ENCODE measurements at places on chromosomes 4 and X.
A peak's percentile ranks its signal among the peaks of the same experiment; 100 is the strongest.

DNA sequence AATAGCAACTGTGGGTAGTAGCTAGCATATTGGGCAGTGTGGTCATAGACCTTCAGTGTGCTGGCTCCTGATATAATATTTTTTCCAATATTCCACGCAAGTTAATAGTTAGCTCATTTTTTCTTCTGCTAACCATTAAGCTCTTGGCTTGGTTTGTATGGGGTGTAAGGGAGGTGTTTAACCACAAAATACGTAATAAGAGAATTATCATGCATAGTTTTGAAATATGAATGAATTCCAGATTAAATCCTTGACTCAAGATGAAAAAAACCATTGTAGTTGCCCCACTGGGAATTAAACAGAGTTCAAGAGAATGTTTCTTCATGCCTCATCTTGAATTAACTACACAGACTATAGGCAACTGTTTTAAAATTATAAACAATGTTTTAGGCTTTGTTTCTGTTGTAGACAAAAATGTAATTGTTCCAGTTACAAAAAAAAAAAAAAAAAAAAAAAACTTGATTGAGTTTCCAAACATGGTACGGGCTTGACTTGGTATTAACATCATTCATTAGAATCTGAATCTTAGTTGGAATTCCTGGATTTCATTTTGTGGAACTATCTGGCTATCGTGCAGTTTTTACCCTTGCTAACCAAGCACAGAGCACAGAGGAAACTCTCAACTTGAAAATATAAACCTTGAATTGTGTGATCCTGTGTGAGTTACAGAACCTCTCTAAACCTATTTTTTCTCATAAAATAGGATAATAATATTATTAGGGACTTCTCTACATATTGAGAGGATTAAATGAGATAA, 28.4 kb downstream of the CXCL1 start:
- peak; percentile 97 for DNase-seq

DNA sequence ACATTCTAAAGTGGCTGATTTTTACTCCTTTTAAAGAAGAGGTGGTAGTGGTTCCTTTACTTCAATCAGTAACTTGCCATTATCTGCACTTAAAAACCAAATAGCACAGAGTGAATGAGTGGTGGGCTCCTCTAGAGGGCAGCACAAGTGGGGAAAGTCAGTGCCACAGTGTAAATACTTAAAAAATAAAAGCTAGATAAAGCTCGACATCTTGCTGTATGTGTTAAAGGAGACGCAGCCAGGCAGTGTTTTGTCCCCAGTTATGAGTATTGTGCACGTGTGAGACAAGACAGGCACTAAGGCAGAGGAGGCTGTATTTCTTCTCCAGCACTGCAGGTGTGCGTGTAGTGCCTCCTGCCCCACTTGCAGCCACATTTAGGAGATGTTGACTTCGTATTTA, 24.6 kb downstream of the NAP1L5 start:
- peak; percentile 34 for DNase-seq

DNA sequence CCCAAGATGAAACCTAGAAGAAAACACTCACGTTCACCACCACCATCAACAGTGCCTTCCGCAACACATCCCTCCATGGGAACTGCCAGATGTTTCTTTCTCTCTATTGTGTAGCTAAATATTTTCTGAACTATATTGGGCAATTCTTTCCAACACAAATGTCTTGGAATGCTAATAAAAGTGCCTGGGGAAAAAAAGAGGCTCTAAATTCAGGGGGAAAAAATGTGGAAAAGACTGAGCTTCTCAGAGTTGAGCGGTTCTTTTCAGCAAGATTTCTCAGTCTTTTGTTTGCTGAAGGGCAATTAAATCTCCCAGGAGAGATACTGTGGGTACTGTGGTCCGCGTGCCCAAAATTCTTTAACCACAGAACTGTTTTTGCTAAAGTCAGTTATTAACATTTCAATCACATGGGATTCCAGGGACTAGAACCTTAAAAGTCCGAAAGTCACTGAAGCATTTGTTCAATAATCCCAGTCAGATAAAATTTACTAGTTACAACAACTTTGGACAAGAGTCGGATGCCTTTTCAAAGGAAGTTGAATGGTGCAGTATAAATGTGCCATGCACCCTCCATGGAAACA, 51.9 kb upstream of the DHRSX start:
- peak; percentile 89 for DNase-seq

DNA sequence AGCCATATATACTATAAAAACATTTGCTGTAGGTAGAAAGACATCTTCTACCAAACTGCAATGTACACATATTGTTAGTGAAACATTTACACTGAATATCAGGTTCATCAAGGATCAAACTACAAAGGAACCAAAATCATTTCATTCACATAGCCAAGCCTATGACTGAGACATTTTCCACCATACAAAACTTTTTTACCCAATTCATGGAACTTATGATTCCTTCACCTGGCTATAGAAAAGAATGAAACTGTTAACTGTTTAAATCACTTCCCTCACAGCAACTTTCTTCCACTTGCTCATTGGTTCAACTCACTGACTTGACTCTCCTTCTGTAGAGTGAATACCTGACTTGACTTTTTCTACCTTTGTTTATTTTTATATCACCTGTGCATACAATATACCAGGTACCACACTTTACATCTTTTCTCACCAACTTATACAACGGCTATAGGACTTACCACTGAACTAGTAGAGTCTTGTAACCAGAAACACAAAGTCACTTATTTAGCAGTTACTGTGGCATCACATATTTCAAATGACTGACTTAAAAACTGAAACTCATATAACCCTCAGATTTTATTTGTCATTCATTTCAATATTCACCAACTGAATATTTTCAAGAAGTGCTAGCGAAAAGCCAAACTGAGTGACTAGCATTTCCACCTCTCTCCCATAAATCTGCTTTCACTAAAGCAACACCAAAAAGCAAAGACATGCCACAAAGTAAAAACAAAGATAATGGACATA, 30.9 kb downstream of the CAMK2D start:
- DNase-seq, result no peak

DNA sequence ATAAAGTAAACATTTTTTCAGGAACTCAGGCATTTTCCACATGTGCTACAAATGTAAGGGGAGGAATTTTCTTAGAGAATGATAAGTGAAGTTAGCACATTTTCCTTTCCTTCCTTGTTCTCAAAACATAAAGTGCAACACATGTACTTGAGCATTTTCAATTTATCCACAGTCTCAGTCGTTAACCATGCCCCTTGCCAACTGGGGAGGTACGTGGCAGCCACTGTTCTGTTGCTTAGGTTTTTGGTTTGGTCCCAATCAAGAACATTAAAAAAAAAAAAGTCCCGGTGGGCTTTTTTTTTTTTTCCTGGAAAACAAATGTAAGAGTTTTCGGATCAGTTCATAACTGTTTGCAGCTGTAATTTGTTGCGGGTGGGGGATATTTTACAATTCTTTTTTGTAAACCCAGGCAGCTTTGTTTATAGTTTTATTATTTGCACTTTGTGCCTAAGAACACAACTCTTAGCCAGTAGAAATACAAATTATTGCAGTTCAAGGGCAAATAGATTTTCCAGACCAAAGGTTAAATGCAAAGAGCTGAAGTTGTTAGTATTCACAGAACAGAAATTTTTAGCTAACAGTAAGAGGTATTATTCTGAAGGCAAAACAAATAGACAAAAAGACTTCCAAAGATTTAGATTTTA, 112.1 kb upstream of the NAP1L5 start:
- DNase-seq, result no peak

DNA sequence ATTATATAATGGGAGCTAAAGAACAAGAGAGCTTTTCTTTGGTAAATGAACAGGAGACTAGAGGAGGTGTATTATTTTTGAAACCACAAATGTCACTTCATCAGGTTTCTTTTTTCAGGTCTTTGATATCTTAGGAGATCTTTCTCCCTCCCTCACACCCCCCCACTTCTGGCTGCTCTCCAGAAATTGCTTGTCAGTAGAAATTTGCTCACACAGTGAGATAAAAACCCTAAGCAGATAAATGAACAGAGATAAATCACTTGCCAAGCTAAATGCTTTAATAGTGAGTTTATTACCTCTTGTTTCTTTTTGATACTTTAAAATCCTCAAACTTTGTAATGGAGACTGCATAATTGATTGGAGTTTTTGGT, 421.2 kb upstream of the TENM3 start:
- DNase-seq, result peak; percentile 34

GRCh38 chr4:152352622-152353116, 183.2 kb downstream of the FBXW7 start:
- DNase-seq, result peak; percentile 96

- peak; percentile 59 for DNase-seq
Measured at GRCh38 chr4:77734928-77735327, 84.2 kb downstream of the CNOT6L start.

DNA sequence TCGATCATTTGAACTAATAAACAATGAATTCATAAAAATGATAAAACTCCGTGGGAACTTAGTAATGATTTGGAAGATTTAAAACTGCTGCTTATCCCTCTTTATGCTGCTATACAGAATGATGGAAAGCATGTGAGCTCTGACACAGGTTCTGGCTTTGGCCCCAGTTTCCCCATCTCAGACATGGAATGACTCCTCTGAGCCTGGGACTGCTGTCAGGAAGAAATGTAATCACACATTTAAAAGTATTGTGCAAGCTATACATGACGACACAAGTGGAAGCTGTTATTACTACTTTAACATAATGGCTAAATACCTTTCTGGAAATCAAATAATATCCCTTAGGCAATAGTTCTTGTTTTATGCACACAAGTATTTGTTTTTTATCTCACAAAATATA, 161.7 kb downstream of the DCHS2 start:
- DNase-seq, result peak; percentile 81

DNA sequence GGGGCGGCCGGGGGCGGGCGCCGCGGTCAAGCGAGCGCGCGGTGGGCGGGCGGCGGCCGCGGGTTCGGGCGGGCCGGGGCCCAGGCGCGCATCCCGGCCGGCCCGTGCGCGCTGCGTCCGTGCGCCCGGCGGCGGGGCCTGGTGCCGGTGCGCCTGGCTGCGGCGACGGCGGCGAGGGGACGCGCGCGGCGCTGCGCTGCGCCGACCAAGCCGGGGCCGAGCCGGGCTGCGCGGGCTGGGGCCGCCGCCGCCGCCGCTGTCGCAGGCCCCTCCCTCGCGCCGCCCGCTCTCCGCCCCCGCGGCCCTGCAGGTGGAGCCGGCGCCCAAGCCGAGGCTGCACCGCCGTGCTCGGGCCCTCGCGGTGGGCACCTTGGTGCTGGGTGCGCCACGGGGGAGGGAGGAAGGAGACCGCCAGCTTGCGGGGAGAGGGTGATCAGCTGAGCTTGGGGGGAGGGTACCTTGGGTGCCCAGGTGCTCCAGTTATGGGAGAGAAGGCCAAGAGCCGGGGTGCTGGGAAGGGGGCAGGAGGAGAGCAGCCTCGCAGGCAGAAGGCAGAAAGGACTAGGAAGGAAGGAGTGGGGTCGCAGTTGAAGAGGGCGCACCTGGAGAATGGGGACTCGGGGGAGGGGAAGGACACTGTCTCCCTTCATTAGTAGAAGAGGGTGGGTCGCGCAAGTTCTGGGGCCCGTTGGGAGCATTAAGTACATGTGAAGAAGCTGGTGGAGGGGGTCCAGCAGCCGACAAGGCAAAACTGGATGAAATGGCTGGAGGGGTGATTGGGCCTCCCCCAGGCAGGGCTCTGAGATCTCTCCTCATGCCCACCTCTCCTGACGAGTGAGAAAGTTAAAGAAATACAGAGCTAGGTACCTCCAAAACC, at the start of gene PPP2R2C:
Gene PPP2R2C, minus strand, starts transcription at position 228 of the 877 bp plus-strand sequence. CDS start 385 bp downstream, outside the sequence.
- DNase-seq, result no peak

DNA sequence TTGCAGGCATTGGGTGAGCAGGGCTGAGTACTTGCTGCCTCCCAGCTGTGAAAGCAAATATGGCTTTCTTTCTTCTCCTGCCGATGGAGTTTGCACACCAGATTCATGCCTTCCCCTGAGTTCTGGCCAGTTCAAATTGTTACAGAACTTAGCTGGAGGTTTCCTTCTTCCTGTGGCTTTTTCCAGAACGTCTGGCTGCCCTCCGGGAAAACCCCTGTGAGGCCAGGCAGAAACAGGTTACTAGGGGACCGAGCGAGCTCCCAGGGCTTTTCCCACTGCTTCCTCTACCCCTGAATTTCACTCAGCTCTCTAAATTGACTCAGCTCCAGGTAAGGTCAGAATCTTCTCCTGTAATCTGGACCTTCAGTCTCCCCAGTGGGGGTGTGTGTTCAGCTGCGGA, 482.4 kb downstream of the C4orf33 start:
- DNase-seq, result no peak

- no peak for DNase-seq
Measured at GRCh38 chr4:40734497-40734896, 15.3 kb upstream of the NSUN7 start.

DNA sequence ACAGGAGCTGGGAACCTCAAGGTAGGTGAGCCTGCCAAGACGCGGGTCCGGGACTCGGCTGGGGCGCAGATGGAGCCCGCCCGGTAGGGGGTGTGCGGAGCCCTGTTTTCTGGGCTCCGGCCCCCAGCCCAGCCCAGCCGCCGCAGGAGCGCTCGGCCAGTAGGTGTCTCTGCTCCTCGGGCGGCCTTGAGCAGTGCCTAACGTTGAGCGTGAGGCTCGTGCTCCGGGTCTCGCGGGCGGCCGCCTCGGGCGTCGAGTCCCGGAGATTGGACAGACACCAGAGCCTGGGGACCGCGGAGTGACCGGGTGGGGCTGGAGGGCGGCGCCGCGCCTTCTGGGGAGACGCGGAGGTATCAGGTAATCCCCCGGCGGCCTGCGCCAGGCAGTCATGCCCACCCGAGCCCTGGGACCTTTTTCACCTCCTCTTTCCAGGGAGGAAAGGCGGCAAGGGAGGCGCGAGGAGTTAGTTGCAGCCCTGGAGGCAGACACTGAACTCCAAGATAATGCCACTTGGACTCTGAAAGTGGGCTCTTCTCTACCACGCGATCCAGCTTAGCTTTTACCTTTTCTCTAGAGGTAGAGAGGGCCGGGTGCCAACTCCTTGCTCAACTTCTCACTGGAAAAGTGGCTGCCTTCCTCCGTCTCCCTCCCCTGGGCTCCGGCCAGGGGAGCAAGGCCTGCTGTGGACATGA, 14.5 kb upstream of the FGG start:
- peak; percentile 51 for DNase-seq

DNA sequence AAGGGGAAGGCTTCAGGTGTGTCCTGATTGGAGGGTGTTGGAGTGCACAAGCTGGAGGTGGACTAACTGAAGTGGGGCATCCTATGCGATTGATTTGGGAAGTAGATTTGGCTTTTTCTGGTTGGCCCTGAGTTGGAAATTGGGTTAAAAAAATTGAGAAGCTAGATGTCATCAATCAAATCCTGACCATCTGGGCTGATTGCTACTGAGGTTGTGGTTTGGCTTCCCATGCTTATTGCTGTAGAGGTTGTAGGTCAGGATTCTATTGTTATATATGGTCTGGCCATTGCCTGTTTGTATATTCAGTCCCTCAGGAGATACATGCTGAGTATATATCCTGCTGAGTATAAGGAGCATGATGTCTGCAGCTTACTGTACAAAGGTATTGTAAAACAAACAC, 7.7 kb upstream of the ZNF81 start:
- no peak for DNase-seq

DNA sequence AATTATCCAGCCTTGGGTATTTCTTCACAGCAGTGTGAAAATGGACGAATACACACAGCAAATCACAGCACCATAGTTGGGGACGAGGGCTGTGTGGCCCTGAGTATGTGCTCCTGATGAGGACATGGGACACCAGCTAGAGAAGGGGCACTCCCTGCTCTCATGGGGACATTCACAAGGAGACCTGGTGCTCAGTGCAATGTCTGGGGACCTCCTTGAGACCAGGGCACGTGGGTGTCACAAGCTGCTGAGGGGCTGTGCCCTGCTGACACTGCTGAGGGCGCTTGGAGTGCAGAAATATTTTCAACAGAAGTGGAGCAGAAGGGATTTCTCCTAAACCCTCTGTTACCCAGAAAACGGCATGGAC, 65.4 kb downstream of the TRMT44 start:
- no peak for DNase-seq

GRCh38 chr4:124974152-124974551, 261.6 kb upstream of the ANKRD50 start:
- no peak for DNase-seq

All from fibroblast of skin of right quadriceps (primary cell).